ENCODE measurements at places on chromosomes 12 and 14. TPM values are rescaled to one million over a fixed set of nuclear protein-coding genes. Genes with fewer than 3 reads are reported as not detected.

The KRT3 gene
- total RNA-seq = not detected

The PRPH gene
- not detected for total RNA-seq

DNA sequence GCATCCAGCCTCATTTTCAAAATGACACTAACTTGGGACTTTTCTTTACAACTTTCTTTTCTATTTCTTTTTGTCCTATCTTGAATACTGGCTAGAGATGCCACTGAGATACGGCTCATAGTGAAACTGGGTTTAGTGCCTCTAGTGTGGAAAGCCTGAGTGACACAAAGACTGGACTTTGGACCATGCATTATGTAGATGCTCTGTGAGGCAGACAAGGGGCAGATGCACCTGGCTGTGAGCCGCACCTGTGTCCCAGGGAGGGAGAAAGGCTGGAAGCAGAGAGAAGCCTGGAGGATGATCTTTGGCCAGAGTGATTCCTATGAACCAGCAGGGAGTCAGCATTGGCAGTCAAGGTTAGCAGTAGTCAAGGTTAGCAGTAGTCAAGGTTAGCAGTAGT, 852.3 kb upstream of the TMEM132C start:
- H3K4me3 ChIP-seq = no peak overlapping the region
- DNase-seq = no peak
- no peaks in the 10 kb centered on the region for H3K4me1 ChIP-seq
- no peaks in the 10 kb centered on the region for H3K27me3 ChIP-seq

DNA sequence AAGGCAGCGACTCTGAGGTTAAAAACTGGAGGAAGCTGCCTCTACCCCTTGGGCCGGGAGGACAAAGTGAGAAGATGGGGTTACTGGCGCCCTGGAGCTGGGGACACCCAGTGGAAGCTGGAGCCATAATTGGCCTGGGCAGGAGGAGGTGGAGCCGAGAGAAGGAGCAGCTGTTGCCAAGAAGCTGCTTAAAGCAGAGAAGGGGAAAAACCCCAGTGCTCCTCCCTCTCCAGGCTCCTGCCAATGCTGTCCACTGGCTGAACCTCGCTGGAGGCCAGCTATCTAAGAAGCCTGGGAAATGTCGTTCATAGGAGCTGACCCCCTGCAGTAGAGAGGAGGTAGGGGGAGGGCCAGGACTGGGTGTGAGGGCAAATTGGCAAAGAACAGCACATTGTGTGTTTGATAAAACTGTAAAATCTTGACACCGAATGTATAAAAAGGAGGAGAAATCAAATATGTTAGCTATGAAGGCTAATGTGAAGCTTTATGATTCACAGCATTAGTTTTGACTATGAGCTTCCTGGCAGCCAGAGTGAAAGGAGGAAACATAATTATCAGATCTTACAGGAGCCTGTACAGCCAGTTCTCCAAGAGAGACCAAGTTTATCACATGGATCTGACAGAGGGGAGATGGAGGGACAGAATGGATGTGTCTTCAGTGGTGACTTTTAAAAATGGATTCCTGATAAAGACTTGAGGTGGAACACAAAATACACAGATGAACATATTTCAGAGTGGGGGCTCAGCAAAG, 9.5 kb downstream of the HHIPL1 start:
- no peaks in the 10 kb centered on the region for H3K4me1 ChIP-seq
- DNase-seq = no peak
- no peaks in the 10 kb centered on the region for H3K36me3 ChIP-seq
- peaks cover 24% of the 10 kb centered on the region for H3K27me3 ChIP-seq

DNA sequence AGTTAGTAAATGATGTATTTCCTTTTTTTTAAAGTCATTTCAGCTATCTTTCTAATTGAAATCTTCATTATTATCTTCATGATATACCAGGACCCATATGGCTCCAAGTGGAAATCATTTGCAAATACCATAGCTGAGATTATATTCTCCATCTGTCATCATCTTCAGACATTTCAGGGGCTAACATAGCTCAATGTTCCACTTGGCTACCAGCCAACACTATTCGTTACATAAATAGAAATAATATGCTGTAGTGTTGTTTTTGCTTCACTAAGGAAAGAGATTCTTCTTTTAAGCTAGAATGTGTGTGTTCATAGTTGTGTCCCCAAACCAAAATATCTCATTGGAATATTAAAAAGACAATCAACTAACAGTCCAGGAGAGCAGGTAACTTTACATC, 225.1 kb downstream of the DIO2 start:
- no peaks in the 10 kb centered on the region for H3K27me3 ChIP-seq
- no peaks in the 10 kb centered on the region for H3K4me1 ChIP-seq
- DNase-seq = no peak
- no peak overlapping the region for H3K4me3 ChIP-seq
